Tibial nerve (tissue), 4 donors: ENCODE measurements at places on chromosomes 1 and 21.

DNA sequence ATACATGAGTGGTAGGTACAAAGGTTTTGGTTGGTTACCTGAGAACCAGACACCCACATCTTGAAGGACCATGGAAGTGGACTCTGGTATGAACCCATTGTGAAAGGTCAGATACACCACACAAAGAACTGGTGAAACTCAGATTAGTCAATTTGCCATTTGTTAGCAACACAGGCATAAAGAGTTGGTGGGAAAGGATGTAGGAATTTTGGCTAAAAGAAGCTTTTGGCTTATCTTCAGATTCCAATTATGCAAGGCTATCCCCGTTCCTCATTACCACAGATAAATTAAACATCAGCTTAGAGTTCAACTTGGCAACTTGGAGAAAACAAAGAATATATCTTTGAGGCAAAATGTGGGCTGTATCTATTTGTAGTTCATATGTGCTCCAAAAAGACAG is 87.0 kb upstream of the IRF2BP2 start:
- DNase-seq: no peak

GRCh38 chr1:232110281-232111090 is 483.9 kb downstream of the DISC1 start:
- DNase-seq: no peak

DNA sequence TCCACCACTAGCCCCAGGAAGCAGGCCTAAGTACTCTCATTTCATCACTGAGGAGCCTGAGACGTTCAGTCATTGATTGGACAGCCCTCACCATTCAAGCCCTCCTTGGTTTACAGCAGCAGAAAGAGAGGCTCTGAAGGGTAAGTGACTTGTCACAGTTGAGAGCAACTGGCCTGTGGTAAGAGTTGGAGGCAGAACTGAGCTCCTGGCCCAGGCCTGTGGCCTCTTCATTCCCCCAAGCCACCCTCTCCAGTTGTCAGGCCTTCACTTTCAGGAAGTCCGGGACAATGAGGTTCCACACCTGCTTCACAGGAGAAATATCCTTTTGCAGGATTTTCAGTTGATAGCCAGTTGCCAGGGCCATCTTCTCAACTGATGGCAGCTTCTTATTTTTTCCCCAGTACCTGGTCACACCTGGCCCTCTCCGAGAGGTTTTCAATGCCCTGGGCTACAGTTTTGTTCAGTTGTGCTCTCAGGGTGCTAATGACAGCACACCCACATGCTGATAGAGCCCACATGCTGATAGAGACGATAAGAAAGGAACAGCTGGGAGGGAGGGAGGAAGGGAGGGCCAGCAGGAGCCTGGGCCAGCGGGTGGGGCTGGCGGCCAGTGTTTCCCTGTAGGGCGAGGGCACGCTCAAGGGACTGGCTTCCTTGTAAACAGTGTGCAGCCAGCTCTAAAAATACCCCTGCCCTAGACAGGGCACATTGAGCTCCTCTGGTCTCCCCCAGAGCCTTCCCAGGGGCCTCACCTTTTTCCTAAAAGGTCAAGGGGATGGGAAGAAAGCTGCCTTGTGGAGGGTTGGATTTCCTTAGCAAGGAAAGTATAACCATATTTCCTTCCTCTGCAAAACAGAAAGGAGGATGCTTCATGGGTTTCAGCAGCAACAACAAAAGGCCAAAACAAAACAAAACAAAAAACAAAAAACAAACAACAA is 112.7 kb upstream of the JUN start:
- DNase-seq: no peak

DNA sequence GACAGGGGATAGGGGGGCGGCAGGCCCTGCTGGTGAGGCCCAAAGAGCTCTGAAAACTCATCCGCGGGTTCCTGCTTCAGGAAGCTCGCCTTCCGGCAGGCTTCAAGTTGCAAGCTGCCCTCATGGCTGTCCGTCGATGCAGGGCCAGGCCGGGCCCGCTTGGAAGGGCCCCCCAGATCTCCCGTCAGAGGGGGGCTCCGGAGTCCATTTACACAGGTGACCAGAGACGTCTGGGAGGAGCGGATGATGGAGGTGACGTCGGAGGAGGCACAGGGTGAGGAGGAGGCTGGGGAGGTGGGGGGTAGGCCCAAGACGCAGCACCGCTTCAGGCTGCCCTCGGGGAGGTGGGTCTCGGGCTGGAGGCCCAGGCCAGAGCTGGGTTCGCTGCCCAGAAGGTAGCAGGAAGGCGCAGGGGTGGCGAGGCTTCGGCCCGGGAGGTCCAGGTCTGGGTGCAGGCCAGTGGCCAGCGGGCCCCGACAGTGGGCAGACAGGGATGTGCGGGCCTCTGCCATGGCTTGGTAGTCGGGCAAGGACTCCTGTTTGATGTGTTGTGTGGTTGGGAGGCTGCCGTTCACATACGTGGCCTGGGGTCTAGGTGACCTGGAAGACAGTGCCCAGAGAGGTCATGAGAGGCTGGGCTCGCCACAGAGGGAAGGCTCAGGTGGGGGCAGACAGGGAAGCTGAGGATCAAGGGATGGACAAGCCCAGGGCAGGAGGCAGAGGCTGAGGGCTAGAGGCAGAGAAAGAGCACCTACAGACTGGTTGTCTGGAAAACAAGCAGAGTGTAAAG is 135.4 kb downstream of the DMRTB1 start:
- no peak for DNase-seq
